ENCODE measurements at places on chromosomes 3 and 15.
A peak's percentile ranks its signal among the peaks of the same experiment; 100 is the strongest.

DNA sequence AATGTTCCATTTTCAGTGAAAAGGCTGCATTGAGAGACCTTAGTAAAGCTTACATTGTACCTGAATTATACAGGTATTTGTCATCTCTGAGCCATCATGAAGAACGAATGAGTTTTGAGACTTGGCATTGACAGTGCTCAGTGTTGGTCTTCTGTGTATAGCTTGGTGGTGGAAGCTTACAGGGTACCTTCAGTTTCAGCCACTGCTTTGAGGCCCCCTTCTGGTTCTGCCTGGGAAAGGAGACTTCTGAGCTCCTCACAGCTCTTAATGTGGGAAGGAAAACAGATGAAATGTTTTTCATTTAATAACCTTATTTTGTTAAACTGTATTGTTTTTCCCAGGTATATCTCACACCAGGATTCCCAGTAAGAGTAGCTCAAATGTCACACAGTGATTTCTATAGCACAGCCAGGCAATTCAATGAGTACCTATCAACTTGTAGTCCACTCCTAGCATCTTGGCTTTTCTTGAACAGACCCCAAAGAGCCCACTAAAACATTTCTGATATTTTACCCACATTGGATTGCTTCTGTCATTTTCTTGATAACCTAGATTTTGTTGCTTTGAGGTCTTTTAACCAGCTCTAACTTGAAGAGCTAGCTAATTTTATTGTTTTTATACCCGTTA lies 5.6 kb downstream of the SERPINI1 start:
- no peak for DNase-seq

- no peak for DNase-seq
These were observed 67.4 kb downstream of the RPLP1 start for GRCh38 chr15:69520067-69520466.

GRCh38 chr3:33644582-33644981 lies 73.5 kb downstream of the CLASP2 start:
- DNase-seq: no peak

DNA sequence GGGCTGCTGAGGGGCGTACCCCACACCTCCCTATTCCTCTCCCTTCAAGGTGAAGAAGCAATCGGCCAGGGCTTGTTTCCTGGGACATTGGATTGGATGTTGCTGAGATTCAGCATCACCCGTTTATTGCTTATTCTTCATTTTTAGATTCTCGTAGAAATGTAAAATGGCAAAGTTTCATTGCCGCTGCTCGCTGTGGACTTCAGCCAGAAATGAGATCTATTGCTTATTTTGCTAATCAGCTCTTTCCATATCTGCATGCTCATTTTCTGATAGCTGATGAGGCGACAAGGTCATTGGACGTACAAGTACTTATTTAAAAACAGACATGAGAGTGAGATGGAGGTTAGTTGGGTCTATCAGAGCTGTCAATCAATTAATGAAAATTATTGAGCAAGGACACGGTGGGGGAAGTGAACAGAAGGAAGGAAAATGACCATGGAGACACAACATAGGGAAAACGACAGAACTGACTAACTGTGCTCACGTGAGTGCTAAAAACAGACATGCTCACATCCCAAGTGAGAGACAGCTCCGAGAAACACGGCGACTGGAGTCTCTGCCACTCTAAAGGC lies 471.2 kb downstream of the NR2F2 start:
- no peak for DNase-seq

DNA sequence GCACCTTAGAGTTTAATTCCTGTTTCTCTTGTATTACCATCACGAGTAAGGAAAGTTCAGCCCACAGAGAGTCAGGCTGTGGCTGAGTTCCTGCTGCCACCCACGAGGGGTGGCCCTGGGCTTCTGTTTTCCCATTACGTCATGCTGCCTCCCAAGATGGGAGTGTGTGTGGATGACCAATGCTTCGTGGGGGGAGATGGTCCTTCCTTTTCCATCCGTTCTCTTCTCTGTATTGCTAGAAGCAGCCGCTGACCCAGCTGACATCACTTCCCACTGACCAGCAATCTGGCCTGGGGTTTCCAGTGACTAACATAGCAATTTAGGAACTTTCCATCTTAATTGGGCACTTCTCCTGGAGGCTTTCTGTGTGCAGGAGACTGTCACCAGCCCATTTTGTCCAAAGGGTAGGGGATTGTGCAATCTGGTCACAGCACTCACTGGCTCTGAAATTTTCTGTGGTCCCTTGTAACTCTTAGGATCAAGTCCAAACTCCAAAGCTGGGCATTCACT lies 9.3 kb downstream of the IRAK2 start:
- peak; percentile 67 for DNase-seq

DNA sequence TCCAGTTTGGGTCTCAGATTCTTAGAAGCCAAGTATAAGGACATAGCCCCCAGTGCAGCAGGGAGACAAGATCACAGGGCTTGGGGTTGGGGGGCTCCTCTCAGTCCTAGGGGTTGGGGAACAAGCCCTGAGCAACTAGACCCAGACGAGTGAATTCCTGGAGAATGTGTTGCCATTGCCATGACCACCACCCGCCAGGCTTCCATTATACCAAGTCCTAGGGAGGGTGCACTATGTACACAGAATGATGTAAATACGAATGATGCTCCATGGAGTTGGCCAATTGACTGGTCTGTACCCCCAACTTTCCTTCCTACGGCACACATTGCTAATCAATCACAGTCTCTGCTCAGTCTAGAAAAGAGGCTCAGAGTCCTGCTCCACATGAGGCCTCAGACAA lies 8.8 kb downstream of the IQCF1 start:
- DNase-seq: no peak

GRCh38 chr3:46624975-46625490 lies 12.7 kb downstream of the FAM240A start:
- no peak for DNase-seq

All from left ventricle myocardium superior (tissue), 1 donor.